ENCODE measurements at places on chromosomes 1 and 21. TPM values are rescaled to one million over a fixed set of nuclear protein-coding genes. Genes with fewer than 3 reads are reported as not detected.

Gene ZSWIM5
- 1.4 TPM for total RNA-seq

Gene YRDC
- 10.7 TPM for total RNA-seq

Gene TOR1AIP1
- 95.2 TPM for total RNA-seq

Gene SPRR2E
- total RNA-seq = not detected

Gene SPSB1
- total RNA-seq = 23.3 TPM

Gene IRF6
- 19.4 TPM for total RNA-seq

Gene EXTL1
- total RNA-seq = 5.4 TPM

Gene OR2L13
- total RNA-seq = not detected

Gene CRYBG2
- total RNA-seq = 13.7 TPM

Gene ASAP3
- 66.7 TPM for total RNA-seq

Gene LGR6
- total RNA-seq = 4.7 TPM

GRCh38 chr1:31663622-31664452 lies 19.2 kb upstream of the PEF1 start:
- DNase-seq = peak; percentile 79

DNA sequence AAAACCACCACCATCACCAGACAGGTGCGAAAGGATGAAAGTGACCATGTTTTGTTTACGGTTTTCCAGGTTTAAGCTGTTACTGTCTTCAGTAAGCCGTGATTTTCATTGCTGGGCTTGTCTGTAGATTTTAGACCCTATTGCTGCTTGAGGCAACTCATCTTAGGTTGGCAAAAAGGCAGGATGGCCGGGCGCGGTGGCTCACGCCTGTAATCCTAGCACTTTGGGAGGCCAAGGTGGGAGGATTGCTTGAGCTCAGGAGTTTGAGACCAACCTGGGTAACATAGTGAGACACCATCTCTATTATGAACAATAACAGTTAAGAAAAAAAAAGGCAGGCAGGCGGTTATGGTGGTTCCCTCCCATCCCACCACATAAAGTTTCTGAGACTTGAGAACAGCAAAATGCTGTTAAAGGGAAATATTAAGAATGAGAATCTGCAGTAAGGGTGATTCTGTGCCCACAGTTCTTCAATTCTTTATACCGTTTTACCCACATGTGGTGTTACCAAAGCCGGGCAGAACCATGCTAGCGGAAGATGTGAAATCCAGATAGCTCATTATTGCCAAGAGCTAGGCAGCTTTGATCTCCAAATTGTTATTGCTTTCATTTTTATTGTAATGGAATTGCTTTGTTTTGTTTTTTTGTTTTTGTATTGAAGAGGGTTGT lies 34.5 kb upstream of the TDRD10 start:
- no peak for DNase-seq

DNA sequence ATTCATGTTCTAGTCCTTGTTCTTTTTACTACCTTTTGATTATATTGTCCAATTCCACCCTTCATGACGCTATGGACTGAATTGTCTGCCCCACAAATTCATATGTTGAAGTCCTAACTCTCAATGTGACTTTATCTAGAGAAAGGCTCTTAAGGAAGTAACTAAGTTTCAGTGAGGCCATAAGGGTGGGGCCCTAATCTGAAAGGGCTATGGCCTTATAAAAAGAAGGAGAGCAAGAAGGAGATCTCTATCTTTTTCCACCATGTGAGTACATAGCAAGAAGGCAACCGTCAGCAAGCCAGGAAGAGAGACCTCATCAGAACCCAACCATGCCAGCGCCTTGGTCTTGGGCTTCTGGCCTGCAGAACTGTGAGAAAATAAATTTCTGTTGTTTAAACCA lies 95.9 kb downstream of the HIVEP3 start:
- DNase-seq = no peak

DNA sequence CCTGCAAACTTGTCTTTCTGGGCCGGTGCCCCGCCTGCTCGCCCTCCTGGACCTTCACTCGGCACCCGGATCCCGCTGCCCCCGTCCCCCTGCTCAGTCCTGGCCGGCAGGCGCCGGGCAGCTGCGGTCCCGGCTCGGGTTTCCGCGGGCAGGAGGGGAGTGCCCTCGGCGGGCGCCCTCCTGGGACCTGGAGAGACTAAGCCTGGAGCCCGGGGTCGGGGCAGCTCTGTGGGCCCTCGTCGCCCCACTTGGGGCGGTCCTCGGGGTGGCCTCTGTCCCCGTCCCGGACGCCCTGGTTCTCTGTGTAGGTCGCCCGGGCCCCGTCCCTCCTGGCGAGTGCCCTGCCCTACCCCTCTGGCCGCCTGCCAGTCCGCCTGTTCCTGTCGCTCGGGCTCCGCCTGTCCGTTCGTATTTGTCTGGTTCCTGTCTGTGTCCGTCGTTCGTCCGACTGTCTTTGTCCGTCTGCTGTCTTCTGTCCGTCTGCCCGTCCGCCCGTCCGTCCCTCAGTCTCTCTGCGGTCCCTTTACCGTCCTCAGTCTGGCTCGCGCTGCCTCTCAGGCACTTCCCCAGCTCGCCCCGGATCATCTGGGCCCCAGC lies 490 bp downstream of the SERINC2 start:
- DNase-seq = peak; percentile 91

- peak; percentile 77 for DNase-seq
Observed at GRCh38 chr1:30840904-30841598, 67.5 kb downstream of the SDC3 start.

DNA sequence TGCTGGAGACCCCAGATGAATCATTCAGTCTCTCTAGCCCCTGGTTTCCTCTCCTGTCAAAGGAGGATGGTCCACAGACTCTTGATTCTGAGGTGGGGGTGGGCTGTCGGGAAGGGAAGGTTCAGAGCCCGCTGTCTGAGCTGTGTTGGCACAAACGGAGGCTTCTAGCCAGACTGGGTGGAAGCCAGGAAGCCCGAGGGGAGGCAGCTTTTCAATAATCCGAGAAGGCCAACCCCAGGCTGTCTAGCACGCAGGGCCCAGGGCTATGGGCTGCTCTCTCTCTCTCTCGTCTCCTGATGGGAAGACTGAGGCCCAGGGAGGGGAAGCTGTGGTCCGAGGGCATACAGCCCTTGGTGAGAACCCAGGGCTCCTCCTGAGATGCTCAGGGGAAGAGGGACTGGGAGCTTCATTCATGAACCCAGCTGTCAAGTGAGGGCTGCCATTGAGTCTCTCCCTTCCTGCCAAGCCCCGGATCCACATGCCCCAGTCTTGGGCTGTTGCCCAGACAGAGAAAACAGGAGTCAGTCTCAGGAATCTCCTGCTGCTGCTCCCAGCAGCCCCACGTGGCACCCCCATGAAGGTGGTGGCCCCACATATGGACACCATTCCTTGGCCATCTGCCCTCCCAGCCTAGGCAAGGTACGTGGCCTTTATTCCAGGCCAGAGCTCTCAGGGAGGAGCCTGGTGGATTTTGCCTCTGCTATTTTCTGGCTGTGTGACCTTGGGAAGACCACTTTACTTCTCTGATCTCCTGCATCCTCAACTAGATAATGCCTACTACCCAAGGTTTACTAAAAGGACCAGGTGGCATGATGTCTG lies 44.4 kb downstream of the RAP1GAP start:
- DNase-seq = peak; percentile 82

DNA sequence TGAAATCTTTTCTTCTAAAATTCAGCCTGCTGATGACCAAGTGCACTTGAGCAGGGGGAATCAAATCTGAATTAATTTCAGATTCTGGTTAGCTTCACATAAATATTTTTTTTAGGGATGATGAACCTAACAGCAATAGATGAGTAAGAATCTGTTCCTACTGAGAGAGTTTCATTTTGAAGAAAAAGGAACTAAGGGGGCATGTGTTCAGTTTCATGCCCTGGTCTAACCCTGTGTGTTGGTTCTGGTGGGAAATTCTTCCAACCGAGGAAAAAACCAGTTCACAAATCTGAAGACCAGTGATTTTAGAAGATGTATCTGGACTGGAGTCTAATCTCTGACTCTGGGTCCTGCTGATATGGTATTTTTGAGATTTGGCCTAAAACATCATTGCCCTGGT lies 13.7 kb downstream of the SELL start:
- DNase-seq = no peak

- DNase-seq = no peak
Observed at GRCh38 chr1:29698626-29699025, 462.3 kb downstream of the PTPRU start.

DNA sequence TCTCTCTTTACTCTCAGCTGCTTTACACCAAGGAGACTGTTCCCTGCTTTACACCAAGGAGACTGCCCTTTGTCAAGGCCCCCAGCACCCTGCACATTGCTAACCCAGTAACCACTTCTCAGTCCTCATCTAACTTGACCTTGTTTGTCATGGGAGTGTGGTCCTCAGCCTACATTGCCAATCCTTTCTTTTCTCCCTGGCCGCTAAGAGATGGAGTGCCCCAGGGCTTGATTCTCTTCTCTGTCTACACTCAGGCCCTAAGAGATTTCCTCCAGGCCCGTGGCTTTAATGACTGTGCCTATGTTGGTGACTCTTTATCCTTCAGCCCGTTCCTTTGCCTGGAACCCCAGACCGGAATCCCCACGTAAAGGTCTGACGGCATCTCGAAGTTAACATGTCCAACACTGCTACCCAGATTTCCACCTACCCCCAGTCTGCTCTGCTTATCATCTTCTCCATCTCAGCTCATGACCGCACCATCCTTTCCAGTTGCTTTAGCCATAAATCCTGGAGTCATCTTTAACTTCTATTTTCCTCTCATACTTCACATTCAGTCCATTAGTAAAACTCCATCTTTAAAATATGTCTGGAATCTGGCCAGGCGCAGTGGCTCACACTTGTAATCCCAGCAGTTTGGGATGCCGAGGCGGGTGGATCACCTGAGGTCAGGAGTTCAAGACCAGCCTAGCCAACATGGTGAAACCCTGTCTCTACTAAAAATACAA lies 9.5 kb upstream of the SEMA4A start:
- peak; percentile 21 for DNase-seq

DNA sequence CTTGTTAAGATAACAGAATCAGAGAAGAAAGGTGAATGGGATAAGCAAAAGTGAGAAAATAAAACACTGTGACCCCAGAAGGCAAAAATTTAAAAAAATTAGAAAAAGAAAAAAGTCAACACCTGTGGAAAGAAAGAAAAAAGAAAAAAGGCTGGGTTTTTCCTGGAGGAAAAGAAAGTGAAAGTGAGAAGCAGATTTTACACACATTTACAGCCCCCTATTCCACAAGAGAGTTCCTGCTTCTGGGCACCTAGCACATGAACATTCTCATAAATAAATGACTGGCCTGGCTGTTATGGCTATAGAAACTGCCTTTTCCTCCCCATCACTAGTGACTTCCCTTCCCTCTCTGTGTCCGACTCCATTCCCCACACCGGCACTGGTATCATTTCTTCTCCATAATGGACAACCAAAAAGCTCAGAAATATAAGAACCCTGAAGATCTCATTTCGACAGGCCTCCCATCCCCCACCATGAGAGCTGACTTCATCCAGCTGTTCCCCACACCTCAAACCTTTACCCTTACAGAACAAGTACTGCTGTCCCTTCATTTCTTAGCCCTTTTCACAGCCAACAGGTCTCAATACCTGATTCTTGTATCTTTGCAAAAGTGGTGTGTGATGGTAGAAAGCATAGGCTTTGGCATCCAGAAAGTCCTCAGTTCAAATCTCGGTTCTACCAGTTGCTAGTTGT lies 12.6 kb downstream of the MTF1 start:
- no peak for DNase-seq

- no peak for DNase-seq
Observed at GRCh38 chr1:2836333-2836970, 35.0 kb upstream of the TTC34 start.

- no peak for DNase-seq
Observed at GRCh38 chr1:189859385-189859977, 618.2 kb downstream of the BRINP3 start.

GRCh38 chr1:87787551-87787950 lies 458.9 kb downstream of the LMO4 start:
- DNase-seq = no peak

GRCh38 chr1:51924455-51924854 lies 45.9 kb upstream of the NRDC start:
- DNase-seq = no peak

DNA sequence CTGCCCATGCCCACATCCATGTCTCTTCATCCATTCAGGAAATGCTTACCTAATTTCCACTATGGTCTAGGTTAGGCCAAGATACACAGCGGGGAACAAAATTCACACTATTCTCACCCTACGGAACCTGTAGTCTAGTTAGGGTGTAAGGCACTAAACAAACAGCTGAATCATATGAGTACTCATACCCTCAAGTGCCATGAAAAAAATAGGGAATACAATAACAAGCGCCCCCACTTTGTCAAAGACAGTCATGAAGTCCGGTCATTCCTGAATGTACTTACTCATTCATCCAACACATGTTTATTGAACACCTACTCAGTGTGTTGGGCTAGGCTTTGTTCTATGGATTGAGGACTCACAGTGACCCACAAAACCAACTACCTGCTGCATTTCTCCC lies 6.2 kb upstream of the FYB2 start:
- DNase-seq = no peak

DNA sequence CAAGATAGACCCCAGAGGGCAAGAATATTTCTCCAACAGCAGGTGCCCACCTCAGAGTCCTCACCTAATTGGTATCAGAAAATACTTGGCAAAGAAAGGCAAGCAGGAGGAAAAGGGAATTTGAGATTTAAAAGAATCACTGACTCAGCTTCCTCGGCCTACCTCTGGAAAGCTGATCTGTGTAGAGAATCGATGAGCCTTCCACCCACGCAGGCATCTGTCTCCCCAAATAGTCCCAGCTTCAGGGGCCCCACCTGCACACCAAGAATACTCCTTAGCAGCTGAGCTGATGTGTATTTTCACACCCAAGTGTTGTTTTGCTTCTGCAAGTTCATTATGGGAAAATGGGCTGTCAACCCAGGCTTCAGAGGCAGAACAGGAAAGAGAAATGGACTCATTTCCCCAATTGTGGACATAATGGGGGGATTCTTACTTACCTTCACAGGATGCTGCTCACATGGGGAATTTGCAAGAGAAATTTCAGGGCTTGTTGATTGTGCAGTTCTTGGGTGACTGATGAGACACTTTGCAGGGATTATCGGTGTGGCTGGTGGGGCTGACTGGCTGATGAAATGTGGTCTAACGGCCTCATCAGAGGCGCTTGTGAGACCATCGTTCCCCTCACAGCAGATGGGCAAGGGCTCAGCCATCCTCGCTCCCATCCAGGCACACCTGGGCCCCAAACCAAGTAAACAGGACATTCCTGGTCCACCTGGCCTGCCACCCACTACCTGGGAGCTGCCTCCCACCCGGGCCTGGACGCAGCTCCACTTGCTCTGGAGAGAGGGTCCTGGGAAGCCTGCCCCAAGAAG lies 436.3 kb downstream of the PTPRU start:
- no peak for DNase-seq

DNA sequence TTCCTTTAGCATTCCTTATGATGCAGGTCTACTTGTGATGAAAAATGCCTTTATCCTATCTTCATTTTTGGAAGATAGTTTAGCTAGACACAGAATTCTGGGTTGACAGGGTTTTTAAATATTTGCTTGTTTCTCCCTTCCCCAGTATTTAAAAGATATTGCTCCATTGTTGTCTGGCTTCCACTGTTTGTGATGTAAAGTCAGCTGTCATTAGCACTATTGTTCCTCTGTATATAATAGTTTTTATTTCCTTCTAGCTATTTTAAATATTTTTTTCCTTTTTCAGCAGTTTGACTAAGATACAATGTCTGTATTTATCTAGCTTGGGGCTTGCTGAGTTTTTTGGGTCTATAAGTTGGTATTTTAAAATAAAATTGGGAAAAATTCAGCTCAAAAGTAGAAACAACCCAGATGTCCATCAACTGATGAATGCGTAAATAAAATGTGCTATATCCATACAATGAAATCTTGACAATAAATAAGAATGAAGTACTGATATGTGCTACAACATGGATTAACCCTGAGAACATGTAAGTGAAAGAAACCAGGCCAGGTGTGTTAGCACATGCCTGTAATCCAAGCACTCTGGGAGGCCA lies 11.2 kb downstream of the IFT25 start:
- no peak for DNase-seq

- DNase-seq = peak; percentile 46
Observed at GRCh38 chr1:183417772-183418491, at the start of gene NMNAT2. NMNAT2 (minus strand) TSS chr1:183418380; CDS start chr1:183418267, 113 bp downstream.
